Stimulated activated CD4-positive, alpha-beta T cell treated with anti-CD3 and anti-CD28 coated beads, Interleukin-12 subunit alpha, Interleukin-12 subunit beta, amount 100 ng/mL, for 4 hours (primary cell): ENCODE measurements at places on chromosomes 1 and 21.

DNA sequence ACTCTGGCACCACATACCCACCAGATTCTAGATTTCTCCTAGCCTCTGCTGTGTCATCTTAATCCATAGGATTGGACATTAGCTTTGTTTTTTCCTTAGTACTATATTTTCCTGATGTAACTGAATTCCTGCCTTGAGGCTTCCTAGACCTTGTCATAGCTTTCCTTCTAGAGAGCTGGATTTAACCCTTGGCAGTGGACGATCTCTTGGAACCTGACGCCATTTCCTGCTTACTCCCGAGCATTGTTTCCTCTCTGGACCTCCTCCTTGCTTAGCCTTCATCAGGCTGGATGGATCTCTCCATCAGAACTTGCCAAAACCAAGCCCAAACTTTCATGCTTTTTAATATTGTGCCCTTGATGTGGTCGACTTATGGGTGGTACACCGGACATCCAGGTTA is 1.5 kb downstream of the APOBEC4 start:
- no peak for DNase-seq

DNA sequence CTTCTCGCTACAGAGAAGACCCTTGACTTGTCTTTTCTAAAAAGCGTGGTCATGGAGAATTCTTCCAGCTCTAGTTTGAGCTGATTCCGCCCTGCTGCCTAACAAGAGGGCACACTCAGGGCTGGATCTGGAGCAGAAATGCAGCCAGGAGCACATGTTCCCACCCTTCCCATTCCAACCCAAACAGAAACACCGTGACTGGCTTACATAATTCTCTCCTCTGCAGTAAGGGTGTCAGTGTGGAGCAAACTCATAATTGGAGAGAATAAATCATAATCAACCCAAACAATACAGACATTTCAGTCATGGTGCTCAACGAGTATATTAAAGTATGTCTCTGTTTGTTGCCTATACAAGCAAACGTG is 34.5 kb downstream of the CTNNBIP1 start:
- no peak for DNase-seq

- DNase-seq, result no peak
These were observed 78.7 kb downstream of the DHRS3 start for GRCh38 chr1:12539320-12539704.

DNA sequence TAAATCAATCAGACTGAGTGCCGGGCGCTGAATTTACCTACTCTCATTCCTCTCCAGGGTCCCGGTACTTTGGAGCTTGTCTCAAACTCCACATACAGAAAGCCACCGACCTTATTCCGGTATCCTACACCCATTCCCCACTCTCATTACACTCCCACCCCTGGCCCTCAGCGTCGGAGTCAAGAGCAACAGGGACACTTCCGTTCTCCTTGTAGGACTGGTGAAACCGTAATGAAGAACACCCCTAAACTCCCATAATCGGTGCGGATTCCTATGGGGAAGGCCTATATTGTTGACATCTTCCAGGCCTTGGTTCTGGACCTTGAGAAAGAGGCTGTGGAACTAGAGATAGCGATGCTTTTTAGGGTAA is 798 bp downstream of the ZBED6 start:
- peak; percentile 15 for DNase-seq

GRCh38 chr1:147736883-147737282 is 23.5 kb downstream of the GJA5 start:
- DNase-seq, result no peak

GRCh38 chr1:152343006-152343405 is 16.8 kb downstream of the FLG2 start:
- no peak for DNase-seq

DNA sequence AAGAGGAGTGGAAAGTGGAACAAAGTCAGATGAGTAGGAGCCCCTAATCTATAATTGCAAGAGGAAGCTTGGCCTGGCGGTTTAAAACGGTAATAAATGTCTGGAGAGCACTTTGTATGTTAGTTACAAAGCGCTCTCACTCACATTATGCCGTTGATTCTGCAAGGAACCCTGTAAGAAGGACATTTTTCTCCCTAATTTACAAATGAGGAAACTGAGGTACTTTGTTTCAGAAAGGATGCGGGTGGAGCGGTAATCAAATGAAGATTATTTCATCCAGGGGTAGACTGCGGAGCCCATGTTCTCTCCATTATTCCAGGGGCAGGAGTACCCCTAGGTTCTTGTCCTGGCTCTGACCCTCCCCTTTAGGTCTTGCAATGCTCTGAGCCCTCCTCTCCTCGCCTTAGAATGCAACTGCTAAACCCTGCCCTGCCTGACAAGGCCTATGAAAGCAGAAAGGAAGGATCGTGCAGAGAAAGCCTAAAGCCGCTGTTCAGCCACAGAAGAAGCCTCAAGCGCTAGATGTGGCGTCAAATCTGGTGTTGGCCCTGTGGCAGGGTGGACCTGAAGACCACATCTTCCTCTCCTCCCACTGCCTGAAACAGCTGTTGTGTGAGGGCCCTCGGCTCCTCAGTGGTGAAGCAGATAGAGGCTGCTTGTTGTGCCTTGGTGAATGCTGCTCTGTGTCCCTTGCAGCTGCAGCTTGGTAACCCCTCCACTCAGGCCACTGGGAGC is 588 bp upstream of the PACC1 start:
- no peak for DNase-seq

DNA sequence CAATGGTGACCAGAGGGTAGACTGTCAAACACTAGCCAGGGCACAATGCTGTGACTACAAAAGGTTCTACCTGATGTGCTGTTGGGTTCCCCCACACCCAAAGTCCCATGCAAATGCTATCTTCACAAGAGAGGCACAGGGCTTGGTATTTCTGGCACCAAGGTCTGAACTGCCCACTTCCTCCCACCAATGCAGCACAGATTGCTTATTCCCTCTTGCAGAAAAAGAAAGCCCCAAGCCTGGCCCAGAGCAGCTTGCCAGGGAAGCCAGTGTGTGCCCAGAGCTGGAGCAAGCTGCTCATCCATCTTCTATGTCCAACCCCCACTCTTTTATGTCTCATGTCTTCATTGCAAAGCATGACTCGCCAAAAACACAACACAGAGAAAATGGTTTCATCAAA is 149.4 kb upstream of the CAMK1G start:
- DNase-seq, result no peak

- DNase-seq, result no peak
These were observed 2.9 kb upstream of the SYT2 start for GRCh38 chr1:202713110-202713509.

DNA sequence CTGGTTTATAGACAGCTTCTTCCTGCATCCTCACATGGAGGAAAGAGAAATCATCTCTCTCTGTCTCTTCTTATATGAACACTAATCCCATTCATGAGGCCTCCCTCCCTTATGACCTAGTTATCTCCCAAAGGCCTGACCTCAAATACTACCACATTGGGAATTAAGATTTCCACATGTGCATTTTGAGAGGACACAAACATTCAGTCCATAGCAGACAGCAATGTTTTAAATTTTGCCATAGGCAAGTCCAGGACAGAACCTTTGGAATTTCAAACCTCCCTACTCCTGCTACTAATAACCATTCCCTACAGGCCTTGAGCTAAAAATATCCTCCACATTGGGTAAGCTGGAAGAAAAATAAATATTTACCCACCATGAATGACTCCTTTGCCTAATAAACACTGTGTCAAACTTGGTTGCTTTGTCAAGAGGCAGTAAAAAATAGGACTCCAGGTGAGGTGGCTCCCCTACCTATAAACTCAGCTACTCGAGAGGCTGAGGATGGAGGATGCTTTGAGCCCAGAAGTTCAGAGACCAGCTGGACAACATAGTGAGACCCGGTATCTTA is 113.7 kb downstream of the ZNF281 start:
- no peak for DNase-seq

GRCh38 chr1:28437264-28437923 is 67.9 kb downstream of the PHACTR4 start:
- DNase-seq, result no peak

DNA sequence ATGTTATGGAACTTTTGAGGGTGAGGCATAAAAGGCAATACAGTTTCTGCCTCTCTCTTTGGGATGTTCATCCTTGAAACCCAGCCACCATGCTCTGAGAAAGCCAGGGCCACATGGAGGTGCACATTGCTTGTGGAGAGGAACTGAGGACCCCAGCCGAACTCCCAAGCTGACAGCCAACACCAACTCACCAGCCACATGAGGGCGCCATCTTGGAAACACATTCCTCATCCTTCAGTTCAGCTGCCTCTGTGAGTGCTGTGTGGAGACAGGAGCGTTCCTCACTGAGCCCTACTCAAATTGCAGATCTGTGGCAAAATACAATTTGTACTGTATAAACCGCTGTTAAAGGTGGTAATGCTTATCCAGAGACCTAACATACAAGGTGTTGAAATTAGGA is 137.5 kb downstream of the GABPA start:
- no peak for DNase-seq

DNA sequence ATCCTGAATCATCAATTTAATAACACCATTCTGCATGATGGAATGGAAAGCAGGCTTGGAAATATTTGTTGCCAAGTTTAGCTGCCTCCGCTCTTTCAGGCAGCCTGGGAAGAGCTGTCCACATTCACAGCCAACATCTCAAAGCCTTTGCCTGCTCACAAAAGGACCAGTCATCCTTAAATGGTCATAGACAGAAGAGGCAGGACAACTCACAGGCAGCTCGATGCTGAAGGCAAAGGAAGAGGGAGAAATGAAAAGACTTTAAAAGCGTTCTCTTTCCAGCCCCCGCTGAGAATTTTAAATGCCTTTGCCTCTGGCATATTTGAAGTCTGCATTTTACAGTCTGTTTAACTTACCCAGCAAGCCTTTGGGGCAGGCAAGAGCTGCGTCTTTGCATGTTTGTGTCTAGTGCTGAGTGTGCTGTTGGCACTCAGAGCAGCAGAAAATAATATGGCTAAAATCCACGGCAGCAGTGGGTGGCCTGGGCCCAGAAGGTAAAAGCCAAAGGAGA is 68.9 kb downstream of the NMNAT2 start:
- DNase-seq, result no peak

DNA sequence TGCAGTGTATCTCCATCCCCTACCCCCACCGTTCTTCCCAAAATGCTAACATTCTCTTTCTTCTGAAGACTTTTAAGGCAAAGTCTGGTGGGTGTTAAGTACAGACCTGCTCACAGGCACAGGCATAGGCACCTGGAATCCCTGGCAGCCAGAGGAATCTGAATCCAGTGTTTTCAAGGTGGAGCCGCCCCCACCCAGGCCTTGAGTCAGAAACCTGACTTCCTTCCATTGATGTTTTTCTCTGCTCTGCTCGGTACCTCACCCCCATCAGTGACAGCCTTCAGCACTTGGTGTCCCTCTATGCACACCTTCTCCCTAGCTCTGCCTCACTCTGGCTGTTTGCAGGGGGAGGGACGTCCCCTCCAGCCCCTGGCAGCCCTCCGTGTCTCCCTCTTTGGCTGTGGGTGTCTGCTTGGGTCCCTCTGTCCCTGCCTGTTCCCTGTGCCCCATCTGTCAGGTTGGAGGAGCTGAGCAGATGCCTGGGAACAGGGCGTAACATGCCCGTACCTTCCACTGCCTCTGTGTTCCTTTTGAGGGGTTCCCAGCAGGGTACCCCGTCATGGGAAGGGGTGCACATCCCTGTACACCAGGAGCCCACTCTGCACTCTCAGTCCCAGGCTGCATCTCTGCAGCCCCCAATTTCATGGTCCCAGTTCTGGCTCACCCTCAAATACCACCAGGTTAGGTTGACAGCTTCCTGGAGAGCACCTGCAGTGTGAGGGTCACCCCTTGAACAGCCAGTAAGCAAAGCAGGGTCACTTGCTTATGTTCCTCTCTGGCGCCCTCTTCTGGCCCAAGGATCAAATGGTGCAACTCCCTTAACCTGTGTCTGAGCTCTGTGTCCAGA is 6.7 kb downstream of the NCDN start:
- peak; percentile 79 for DNase-seq

DNA sequence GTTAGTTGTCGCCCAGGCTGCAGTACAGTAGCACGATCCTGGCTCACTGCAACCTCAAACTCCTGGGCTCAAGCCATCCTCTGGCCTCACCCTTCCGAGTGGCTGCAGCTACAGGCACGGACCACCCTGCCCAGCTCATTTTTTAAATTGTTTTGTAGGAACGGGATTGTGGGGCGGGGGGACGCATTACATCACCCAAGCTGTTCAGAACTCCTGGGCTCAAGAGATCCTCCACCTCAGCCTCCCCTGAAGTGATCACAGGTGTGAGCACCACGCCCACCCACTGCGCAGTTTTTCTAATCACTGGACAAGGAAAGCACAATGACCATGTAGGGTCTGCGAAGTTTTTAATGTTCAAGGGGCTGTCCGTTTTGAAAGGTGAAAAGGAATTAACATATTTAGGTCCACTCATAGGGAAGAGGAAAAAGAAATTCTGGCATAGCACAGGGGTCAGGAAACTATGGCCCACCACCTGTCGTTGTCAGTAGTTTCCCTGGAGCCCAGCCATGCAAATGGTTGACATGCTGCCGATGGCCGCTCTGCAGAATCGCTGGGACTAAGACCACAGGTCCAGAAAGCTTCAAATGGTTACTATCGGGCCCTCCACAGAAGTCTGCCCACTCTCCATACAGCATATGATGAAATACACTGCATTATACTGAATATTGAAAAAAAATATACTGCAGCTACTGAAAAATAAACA is 26.0 kb downstream of the SETD4 start:
- DNase-seq, result no peak

DNA sequence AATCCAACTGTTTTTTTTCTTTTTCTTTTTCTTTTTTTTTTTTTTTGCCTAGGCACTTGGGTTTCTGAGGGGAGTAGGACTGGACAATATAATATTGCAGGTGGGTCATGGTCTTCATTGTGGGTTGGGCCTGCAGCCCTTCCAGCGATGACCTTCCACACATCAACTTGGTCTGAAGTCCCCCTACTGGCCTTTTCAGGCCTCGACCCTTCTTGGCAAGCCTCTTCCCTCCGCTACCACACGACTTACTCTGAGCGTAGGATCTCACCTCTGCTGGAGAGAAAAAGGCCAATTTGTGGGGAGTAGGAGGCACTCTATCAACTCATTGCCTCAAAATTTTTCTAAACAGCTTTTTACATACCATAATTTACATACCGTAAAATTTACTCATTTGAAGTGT is 51.1 kb upstream of the GRIK3 start:
- DNase-seq, result no peak

GRCh38 chr1:233180641-233181364 is 114.7 kb downstream of the PCNX2 start:
- no peak for DNase-seq

DNA sequence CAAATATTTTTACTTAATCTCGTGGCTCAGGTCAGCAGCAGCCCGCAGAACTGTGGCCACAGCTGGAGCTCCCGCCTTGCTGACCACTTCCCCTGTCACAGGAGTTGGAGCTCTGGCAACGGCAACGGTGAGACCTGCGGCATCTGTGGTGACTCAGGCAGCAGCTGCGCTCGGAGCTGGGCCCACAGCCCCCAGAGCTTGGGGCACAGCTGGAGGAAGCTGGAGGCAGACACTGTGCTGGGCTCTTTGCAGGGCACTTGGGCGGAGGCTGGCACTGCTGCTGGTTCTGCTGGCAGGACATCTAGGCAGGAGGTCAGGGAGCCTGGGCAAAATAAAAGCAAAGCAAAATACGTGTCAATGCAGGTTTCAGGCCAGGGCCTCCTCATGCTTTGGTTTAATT is at the start of gene LCE3A:
TSS of gene LCE3A (minus strand) at position 301 of the 400 bp plus-strand sequence. CDS start at position 301, 0 bp downstream.
- DNase-seq, result no peak
